ENCODE measurements at places on chromosomes 4 and X. TPM values are rescaled to one million over a fixed set of nuclear protein-coding genes. Genes with fewer than 3 reads are reported as not detected.
A peak's percentile ranks its signal among the peaks of the same experiment; 100 is the strongest.

DNA sequence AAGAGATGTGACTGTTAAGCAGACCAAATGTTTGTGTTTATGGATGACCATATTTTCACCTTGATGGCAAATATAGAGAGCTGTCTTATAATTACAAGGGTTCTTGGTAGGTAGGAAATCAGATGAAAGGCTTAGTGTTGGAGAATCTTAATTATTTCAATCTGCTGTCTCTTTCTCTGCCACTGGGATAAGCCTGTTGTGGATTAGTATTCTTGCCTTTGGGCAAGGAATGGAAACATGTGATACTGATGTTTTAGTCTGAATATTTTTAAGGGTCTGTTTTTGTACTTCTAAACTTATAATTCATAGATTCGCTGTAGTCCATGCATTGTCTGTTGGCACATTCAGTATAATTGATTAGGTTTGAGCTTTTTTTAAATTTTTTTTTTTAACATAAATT, 23.7 kb upstream of the NUDT6 start:
- no peak for DNase-seq

Gene ETDB
- not detected for total RNA-seq

- H3K4me1 ChIP-seq = no peaks in the 10 kb centered on the region
- no peaks in the 10 kb centered on the region for H3K27me3 ChIP-seq
- no peak for DNase-seq
- no peaks in the 10 kb centered on the region for H3K36me3 ChIP-seq
- H3K27ac ChIP-seq = no peak overlapping the region
Observed at GRCh38 chr4:109005523-109005922, 242.7 kb upstream of the ETNPPL start.

- H3K4me1 ChIP-seq = no peaks in the 10 kb centered on the region
- H3K36me3 ChIP-seq = no peaks in the 10 kb centered on the region
- no peak overlapping the region for H3K27ac ChIP-seq
Observed at GRCh38 chrX:91331476-91331875, 103.2 kb upstream of the PABPC5 start.

DNA sequence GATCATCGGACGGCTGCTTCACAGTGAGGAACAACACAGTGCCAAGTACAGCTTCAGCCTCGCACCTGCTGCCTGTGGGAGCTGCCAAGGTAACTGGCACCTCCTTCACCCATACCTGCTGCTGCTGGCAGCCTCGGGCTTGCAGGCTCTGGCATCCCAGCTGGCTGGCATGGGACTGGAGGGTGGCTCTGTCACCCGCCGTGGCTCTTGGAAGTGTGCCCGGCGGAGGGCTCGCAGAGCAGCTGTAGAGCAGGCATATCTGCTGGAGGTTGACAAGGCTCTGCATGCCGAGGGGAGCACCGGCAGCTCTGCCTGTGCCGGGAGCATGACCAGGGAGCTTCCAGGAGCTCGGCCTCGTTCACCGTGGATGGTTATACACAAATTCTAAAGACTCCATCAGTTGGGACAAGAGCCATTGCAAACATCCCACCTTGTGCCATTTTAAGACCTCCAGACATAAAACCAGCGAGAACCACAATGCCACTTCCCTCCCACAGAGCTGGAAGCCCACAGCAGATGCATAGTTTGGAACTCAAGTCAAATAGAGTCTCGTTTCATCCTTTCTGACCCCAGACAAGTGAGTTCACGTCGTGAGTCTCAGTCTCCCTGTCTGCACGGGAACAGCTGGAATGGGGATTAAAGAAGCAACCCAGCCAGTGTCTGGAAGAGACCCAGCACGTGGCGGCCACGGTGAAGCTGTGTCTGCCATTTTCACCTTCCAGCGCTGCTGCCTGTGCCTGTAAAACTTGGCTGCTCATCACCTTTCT, 84.3 kb upstream of the PSAPL1 start:
- no peak overlapping the region for H3K27ac ChIP-seq
- peaks cover 60% of the 10 kb centered on the region for H3K27me3 ChIP-seq

GRCh38 chrX:13763489-13763888, 28.9 kb downstream of the OFD1 start:
- DNase-seq = peak; percentile 60
- H3K4me3 ChIP-seq = no peak overlapping the region
- peak overlapping the region; percentile 66 for H3K27ac ChIP-seq
- H3K36me3 ChIP-seq = peaks cover 26% of the 10 kb centered on the region
- H3K27me3 ChIP-seq = peaks cover 13% of the 10 kb centered on the region
